A549 (cell line): ENCODE measurements at places on chromosomes 5 and 9.

DNA sequence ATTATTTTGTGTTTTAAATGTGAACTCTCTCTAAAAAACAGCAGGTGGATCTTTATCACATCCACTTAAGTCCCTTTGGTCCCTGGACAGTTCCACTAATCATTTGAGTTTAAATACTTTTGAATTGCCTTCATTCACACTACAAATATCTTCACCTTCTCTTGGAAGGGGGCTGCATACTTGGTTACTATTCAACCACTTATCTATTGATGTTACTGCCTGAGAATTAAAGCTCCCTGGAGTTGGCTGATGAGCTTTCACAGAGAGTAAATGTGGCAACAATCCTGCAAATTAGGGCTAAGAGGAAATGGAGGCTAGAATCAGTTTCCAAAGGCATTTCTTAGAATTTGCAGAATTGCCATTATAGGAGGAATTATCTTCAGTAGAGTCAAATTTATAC is 180.4 kb downstream of the ST8SIA4 start:
- DNase-seq: no peak

DNA sequence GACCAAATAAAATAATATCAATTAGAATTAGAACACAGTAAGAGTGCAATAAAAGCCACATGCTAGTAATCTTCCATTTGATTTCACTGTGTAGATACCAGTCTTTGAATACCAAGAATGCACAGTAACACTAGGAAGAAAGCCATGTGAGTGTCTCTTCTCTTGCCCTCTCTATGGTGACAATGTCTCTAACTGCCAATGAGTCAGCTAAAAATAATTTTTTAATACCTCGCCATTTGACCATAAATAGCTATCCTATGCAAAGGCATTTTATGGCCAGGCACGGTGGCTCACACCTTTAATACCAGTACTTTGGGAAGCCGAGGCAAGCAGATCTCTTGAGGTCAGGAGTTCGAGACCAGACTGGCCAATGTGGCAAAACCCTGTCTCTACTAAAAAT is 30.6 kb downstream of the EDIL3 start:
- no peak for DNase-seq

GRCh38 chr5:109836280-109836679 is 146.6 kb downstream of the MAN2A1 start:
- DNase-seq: no peak

GRCh38 chr9:98958271-98958984 is 14.7 kb downstream of the COL15A1 start:
- DNase-seq: no peak

- DNase-seq: peak; percentile 28
Observed at GRCh38 chr5:78269088-78269703, 25.3 kb downstream of the AP3B1 start.

DNA sequence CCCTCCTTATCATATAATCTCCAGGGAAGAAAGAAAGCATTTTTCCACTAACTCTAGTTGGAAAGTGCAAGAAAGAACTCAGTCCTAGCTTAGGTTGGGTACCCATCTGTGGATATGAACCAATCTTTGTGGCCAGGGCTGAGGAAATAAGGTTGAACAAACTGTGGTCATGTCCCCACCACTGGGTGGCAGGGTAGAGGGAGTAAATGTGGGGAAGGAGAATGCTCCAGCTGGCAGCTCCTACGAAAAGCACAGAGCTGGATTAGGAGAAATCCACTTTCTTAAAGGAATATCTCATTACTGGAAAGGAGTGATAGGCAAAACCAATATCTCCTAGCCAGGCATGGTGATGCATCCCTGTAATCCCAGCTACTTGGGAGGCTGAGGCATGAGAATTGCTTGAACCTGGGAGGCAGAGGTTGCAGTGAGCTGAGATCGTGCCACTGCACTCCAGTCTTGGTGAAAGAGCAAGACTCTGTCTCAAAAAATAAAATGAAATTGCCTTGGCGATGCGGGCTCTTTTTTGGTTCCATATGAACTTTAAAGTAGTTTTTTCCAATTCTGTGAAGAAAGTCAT is 175.1 kb downstream of the CCDC192 start:
- peak; percentile 34 for DNase-seq

GRCh38 chr5:149268928-149269557 is 2.6 kb upstream of the AFAP1L1 start:
- peak; percentile 71 for DNase-seq

DNA sequence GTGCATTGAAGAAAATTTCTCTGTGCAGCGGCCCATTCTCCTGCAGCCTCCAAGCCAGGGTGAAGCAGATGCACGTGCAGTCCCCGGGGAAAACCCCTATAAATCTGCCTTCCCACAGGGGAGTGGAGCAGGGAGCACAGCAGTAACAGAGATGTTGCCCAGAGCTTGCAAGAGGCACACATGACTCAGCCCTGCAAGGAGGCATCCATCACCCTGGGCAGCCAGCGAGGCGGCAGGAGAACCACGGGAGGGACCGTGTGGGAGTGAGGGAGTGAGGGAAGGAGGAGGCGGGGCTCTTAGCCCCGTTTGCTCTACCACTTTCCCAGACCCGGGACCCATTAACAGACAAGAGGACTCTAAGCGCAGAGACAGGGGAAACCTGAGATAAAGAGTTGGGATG is 96.2 kb upstream of the ARAP3 start:
- no peak for DNase-seq

- DNase-seq: no peak
Observed at GRCh38 chr9:108166519-108166918, 677.0 kb upstream of the KLF4 start.

- no peak for DNase-seq
Observed at GRCh38 chr9:83598487-83598886, 24.5 kb upstream of the IDNK start.

GRCh38 chr9:18331808-18332209 is 142.1 kb upstream of the ADAMTSL1 start:
- no peak for DNase-seq

DNA sequence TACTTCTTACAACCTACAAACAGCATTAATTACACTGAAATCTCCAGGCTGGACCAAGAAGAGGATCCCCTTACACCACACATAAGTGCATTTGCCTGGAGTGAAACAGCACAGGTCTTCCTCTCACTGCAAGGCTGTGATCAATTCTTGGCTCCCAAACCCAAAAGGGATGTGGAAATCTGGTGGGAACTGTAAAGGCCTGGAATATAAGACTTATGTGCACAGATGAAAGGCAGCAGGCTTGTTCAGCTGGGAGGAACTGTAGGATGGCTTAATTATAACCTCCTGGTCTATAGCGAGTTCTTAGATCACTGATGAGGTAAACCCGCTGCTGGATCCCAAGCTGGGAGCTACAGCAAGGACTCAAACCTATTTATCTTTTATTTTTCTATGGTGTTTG is 182.9 kb upstream of the TNC start:
- DNase-seq: no peak

- no peak for DNase-seq
Observed at GRCh38 chr5:38830521-38831051, 15.2 kb upstream of the OSMR start.

DNA sequence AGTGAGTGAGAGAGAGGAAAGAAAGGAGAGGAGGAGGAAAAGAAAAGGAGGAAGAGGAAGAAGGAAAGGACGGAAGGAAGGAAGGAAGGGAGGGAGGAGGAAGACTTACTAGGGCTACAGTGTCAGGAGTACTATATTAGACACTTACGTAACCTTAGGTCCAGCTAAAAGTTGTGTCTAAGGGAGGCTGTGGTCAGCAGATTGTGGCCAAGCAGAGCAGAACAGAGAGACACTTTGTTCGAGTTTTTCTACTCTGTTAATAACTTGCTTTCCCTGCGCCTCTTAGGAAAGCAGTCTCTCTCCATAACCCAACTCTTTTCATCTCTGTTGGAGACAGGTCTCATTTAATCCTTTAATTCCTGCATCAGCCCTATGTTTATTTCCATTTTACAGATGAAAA is 138.9 kb downstream of the KCNN2 start:
- no peak for DNase-seq

GRCh38 chr5:147573211-147573610 is 63.3 kb upstream of the DPYSL3 start:
- DNase-seq: no peak

DNA sequence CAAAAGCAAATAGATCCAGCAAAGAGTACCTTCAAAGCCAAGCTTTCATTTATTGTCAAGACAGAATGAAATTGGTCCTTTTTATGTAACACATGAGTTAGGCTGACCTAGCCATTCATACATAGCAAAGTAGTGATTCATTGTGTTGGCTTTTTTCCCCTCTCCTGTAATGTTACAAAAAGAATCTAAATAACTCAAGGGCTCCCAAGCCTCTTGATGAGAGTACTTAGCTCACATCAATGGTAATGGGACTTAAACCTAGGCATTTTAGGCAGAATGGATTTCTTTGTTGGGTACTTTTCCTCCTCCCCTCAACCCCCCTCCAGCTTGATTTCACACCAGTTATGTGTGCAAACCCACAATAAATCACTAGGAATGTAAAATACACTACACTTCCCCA is 123.7 kb downstream of the EBF1 start:
- DNase-seq: no peak

- no peak for DNase-seq
Observed at GRCh38 chr5:52603778-52604554, 183.8 kb upstream of the ITGA1 start.

- no peak for DNase-seq
Observed at GRCh38 chr5:83513491-83513890, 41.9 kb downstream of the VCAN start.

- DNase-seq: no peak
Observed at GRCh38 chr5:5370059-5370774, 52.3 kb upstream of the ICE1 start.

DNA sequence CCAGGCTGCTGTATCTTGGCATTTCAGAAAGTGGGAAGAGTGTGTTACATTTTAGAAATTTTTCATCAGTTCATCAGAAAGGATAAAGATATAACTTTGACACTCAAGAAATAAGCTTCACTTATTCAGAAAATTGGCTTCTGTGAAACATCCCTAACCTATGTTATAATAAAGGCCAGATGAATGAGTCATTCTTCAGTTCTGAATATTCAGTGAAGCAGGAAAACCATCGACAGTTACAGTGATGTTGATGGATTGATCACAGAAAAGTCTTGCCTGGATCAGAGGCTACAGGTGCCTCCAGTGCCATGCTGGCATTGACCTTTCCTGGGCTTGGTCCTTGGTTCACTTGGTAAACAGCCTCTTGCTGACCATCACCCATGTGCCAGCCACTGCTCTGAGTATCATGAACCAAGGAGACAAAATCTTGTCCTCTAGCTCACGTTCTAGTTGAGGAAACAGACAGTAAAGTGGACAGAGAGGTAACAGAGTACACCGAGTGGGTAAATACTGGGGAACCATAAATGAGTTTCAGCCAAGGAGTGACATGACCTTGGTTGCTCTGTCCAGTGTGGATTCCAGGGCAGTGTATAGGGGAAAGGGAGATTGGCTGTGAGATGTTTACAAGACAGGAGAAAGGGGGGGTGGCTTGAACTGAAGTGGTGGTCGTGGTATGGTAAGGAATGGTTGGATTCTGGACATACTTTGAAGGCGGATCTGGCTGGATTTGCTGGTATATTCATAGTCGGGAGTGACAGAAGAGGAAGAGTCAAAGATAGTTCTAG is 98.6 kb downstream of the AMBP start:
- DNase-seq: no peak

DNA sequence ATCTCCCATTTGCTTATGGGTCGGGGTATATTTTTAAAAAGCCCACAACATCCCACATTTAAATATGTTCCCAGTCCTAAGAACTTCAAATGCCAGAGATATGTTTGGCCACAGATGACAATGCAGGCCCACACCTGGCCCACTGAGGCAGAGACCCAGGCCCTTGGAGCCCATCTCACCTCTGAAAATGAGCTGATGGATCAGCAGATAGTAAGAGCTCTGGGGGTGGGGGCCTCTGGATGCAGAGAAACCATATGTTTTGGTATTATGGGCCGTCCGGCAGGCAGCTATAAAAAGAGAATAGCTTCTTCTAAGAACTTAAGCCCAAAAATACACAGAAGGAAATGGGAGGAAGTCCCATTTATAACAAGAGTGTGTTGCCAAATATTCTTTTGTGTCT is 256.0 kb downstream of the GRIA1 start:
- no peak for DNase-seq

- DNase-seq: no peak
Observed at GRCh38 chr5:41809128-41809527, 61.1 kb downstream of the OXCT1 start.

- DNase-seq: no peak
Observed at GRCh38 chr5:96332535-96333366, 100.3 kb downstream of the PCSK1 start.

GRCh38 chr5:31106691-31107090 is 86.8 kb upstream of the CDH6 start:
- DNase-seq: no peak

DNA sequence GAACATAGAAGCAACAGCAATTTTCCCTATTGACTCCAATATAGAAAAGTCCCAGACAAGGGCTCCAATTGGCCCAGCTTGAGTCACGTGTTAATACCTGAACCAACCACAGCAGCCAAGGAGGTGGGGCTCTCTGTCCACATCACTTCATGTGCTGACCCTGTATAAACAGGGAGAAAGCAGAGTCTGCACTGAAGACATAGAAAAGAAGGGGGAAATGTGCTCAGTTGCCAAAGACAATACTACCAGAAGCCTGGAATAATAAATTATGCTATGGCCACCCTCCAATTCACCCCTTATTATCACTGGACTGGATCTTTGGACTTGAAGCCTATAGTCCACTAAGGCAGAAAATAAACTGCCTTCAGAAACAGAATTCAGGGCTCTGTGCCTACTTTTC is 275.4 kb downstream of the EPB41L4A start:
- no peak for DNase-seq

DNA sequence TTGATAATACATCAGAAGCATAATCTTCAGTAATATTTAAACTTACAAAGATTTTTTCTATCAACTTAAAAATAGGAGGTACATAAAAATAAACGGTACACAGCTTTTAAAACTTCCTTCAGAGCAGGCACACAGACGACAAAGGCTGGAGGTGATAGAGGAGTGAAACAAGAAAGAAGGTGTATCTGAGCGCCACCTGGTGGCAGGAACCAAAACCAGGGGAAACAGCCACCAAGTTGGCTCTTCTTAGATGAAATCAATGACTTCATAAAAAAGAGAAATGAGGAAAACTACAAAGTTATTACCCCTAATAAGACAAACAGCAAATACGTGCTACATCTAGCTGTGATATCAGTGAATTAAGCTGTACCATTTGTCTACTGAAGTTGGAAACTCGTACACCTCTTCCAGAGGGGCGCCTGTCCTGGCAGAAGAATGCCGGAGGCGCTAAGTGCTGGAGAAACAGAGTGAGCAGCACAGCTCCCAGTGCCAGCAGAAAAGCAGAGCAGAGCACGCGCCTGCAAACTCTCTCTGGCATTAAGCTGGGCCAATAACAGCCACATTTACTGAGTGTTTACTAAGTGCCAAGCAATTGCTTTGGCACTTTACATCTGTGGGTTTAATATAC is 85.9 kb downstream of the SETX start:
- DNase-seq: peak; percentile 79
